ENCODE measurements at places on chromosomes 3 and 15. TPM values are rescaled to one million over a fixed set of nuclear protein-coding genes. Genes with fewer than 3 reads are reported as not detected.

Gene POTEB3
- total RNA-seq = not detected

Gene FILIP1L
- total RNA-seq = 0.27 TPM

DNA sequence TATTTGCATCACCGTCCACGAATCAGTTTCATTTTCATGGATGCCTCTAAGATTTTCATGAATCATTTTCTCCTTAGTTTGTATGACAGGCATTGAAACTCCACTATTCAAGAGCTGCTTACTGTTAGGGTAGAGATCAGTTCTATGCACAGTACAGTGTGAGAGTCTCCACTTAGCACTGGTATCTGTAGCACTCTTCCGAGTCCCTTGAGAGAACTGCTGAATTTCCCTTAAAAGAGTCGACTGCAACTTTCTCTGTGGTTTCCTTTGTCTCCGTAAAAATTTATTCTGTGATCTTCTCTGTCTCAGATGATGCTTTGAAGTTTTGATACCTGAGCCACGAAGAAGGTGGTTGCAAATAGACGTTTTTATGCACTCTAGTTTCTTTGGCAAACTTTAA, 14.8 kb downstream of the GTPBP8 start:
- peaks cover 72% of the 10 kb centered on the region for H3K4me1 ChIP-seq
- no peaks in the 10 kb centered on the region for H3K27me3 ChIP-seq
- DNase-seq = no peak
- peak overlapping the region; percentile 37 for H3K4me3 ChIP-seq

DNA sequence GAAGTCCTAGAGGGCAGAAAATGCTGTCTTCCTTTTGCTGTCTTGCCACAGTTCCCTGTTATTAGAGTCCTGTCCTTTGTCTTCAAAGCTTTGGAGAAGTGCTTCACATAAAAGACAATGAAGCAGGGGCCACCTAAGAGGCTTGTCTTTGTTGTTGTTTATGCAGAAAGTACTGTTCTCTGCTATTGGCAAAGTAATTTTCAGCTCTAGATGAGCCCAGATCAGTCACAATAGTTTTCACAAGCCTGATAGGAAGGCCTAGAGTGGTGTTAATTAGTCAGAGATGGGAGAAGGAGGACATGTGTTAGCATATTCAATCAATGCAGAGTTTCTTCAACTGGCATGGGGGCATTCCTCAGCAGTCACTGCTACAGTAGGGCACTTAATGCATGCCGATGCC, 300.0 kb downstream of the PTPRG start:
- H3K27me3 ChIP-seq = no peaks in the 10 kb centered on the region
- no peaks in the 10 kb centered on the region for H3K36me3 ChIP-seq
- no peaks in the 10 kb centered on the region for H3K4me1 ChIP-seq
- H3K27ac ChIP-seq = no peak overlapping the region

DNA sequence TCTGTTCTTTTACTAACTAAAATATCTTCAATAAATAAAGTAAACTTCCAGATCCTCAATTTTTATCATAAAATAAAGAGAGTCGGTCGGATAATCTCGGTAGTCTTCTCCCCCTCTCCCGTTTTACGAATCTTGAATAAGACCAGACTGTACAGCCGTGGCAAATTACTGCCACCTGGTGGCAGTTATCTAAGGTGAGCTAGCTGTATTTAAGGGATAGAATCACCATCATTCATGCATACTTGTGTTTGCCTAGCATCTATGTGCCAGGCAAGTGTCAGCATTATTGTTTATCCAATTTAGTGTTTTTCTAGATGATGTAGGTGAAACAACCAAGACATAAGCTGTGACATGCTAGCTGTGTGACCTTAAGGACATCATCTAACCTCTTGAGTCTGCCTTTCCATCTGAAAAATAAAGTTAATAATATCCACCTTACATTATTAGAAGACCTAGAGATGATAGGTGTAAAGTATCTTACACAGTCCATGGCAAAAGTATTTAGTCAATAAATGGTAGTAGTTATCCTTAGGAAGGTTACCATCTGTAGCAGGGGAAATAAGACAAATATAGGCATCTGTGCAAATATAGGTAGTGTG, 21.3 kb downstream of the DUT start:
- no peak overlapping the region for H3K27ac ChIP-seq
- no peaks in the 10 kb centered on the region for H3K36me3 ChIP-seq
- no peaks in the 10 kb centered on the region for H3K27me3 ChIP-seq
- no peak overlapping the region for H3K4me3 ChIP-seq
- peak; percentile 43 for DNase-seq

DNA sequence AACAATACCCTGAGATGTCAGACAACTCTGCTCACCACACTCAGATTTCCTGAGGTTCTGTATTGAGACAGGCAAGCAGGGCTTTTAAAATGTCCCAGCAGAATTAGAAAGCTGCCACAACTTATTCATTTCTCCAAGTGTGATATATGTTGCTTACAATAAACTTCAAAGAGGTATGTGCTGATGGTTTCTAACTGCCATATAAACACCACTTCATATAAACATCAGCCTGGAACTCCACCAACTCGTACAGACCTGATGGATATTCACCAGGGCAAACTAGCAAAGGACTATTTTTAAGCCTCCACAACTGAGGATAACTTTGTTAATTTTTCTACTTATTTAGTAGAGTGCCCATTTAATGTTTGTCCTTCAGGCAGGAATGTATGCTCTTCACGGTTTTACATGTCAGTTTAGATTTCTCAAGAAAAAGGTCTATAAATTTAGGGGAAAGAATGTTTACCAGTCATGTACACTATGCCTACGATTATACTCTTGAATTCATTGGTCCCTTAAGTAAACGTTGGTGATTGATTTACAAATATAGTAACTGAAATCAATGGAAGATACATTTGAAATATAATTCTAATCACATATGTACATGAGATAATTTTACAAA, 109.6 kb upstream of the ABI3BP start:
- H3K36me3 ChIP-seq = no peaks in the 10 kb centered on the region
- no peaks in the 10 kb centered on the region for H3K27me3 ChIP-seq
- no peak for DNase-seq
- no peak overlapping the region for H3K4me3 ChIP-seq

DNA sequence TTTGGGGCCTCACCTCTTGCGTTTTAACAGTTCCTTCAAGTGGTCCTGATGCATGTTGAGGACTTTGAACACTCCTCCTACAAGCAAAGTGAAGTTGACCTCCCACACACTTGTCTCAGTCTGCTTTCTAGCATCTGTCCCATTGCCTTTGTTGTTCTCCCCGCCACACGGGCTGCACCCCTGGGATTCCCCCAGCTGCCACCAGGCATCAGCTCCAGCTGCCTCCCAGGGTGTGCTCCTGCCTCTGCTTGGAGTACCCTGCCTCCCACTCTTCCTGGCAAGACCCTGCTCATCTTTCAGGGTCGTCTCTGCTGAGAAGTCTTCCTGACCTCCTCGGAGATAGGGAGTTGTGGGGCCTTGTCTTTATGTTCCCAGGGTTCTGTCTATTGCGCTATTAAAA, 52.2 kb downstream of the IGF1R start:
- no peaks in the 10 kb centered on the region for H3K36me3 ChIP-seq
- no peak for DNase-seq
- H3K27me3 ChIP-seq = no peaks in the 10 kb centered on the region

DNA sequence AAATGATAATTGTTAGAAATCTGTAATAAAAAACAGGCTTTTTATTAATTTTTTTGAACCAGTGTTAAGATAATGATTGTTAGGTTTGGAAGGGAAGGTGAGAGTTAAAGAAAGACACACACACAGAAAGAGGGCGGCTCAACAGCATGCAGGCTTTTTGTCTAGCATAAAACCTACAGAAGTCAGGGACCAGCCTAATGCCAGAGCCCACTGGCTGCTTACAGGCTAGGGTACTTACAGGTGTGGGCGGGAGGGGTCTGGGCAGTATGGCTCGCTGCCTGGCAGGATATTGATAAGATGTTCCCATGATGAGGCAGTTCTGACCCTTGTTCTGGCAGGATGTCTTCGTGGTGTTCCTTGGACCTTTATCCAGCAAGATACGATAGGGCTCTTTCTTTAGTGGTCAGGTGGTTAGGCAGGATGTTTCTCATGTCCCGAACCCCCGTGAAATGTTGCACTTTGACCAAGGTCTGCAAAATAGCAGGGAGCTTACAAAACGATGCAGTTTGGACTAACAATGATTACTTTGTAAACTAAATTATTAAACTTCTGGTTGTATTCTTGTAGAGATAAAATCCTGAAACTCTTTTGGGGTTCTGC, 84.7 kb downstream of the DCUN1D1 start:
- H3K27ac ChIP-seq = no peak overlapping the region
- no peak for DNase-seq
- peaks cover 41% of the 10 kb centered on the region for H3K36me3 ChIP-seq
- no peaks in the 10 kb centered on the region for H3K27me3 ChIP-seq
- H3K4me1 ChIP-seq = no peaks in the 10 kb centered on the region

Measured in CD8-positive, alpha-beta memory T cell (primary cell).